ENCODE measurements at places on chromosomes 12 and 14.
A peak's percentile ranks its signal among the peaks of the same experiment; 100 is the strongest.

- no peak for DNase-seq
Measured at GRCh38 chr12:96864335-96864734, 42.7 kb upstream of the NEDD1 start.

DNA sequence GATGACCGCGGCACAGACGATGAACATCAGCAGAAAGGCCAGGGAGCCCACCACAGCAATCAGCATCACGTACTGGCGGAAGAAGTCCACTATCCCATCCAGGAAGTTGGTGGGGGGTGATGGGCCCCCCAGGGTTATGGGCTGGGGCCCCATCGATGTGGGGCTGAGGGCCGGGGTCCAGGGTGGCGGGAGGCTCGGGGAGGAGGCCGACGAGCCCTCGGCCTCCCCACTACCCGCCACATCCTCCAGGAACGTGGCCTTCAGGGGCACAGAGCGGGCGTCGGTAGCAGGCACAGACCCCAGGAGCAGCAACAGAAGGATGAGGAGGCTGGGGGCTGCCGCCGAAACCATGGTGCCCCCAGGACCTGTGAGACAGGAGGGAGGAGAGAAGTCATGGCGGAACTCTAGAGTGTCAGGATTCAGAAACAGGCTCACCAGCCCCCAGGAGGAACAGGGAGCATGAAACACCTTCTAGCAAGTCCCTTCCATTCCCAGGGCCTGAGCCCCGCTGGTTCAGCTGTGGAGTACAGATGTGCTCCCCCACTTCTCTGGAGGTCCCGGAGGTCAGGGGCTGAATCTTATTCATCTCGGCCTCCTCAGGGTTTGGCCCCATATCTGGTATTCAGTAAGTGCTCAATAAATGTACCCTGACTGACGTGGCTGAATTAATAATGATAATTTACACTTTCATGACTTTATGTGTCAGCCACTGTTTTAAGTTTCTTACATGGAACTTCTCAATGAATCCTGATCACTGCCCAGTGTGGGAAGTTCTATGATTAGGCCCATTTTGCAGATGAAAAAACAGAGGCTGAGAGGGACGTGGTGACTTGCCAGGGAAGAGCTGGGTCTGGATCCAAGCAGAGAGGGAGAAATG is 5.6 kb downstream of the TMEM119 start:
- no peak for DNase-seq

GRCh38 chr14:92323011-92323915 is at the start of gene SLC24A4:
Gene SLC24A4, plus strand, starts transcription at chr14:92323165. Its CDS starts 666 bp downstream, at chr14:92323831.
- DNase-seq: peak; percentile 27

DNA sequence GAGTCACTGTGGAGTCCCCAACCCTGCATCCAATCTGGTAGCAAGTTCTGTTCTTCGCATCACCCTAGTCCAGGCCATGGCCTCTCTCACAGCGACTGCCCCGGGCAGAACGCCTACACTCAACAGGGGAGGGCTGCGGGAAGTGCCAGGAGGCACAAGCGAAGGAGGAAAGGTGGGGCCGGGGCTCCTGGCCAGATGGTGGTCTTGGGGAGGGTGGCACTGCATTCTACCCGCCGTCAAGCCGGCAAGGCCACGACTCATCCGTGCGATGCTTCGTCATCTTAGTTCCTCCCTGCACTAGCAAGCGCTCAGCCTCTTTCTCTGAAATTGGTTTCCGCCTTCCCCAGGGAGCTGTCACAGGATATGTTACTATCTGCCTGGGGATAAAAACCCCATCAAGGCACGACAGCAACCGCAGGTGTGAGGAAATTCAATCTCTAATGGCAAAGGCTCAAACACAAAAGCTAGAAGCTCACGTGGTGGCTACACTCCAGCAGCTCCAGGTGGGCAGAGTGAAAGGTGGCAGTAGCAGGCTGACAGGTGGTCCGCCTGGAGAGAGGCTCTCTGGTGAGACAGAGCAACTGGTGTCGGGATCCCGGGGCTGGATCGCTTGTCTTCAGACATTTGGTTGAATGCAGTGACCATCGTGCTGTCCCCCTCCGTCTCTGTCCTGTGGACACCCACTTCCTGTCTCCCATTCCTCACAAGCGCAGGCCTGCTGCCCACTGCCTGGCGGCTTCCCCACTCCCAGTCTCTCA is 34.1 kb downstream of the ACADS start:
- no peak for DNase-seq

GRCh38 chr12:53005215-53005985 is 856 bp upstream of the EIF4B start:
- DNase-seq: peak; percentile 2

GRCh38 chr12:99498756-99499155 is 148.8 kb upstream of the GARIN6 start:
- DNase-seq: no peak

- no peak for DNase-seq
Measured at GRCh38 chr12:123421314-123421713, 15.2 kb downstream of the RILPL2 start.

DNA sequence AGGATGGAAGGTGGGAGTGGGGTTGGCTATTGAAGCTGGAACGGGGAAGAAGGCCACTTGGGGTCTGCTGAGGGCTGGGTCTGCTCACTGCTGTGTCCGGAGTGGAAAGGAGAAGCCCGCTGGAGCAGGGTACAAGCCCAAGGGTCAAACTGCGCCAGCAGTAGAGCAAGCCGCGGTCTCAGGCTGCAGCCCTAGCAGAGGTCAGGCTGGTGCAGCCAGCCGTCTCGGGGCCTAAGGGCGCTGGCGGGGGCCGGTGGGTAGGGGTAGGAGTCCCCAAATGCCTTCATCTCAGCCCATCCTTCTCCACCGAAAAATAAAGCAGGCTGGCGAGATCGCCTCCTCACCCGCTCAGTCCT is 718 bp upstream of the JDP2 start:
- no peak for DNase-seq

DNA sequence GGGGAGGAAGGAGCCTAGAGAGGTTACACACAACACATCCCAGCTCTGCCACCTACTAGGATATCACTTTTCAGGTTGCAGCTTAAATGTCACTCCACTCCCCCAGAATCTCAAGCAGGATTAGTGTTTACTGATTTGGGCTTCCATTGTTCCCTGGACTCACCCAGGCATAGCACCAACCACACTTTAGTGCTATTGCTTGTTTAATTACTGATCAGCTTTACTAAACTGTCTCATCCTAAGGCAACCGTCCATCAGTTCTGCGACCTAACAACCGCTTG is 6.1 kb upstream of the KRT18 start:
- no peak for DNase-seq

GRCh38 chr12:996881-997280 is 5.9 kb downstream of the ERC1 start:
- no peak for DNase-seq

GRCh38 chr14:23442721-23443356 is 7.4 kb upstream of the MYH7 start:
- no peak for DNase-seq

DNA sequence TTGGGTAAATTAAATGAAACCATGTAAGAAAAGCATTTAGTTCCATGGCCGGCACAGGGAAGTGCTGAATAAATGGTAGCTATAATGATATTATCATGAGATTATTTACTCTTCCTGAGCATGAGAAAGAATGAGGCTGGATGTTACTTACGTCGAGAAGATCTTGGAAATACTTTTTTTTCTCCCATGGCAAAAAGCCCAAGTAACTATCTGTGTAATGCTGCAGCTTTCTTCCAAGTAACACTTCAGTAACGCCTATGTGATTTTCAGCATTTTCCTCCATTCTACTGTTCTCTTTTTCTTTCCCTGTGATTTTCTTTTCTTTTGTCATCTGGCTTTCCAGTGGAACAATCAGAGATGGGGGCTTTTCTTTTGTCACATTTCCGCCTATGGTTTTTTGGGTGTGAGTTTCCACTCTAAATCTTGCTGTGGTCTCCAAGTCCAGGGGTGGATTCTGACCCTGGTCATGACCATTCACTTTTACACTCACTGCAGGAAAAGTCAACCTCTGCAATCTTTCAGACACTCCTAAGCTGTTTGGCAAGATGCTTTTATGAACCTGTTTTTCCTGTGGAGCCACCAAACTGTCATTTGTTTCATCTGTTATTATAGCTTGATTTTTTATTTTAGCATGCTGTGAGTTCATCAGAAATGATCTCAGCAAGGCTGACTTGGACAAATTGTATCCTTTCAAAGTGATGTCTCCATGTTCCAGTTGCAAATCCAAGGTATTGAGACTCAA is 25.0 kb upstream of the SYCP3 start:
- DNase-seq: no peak

DNA sequence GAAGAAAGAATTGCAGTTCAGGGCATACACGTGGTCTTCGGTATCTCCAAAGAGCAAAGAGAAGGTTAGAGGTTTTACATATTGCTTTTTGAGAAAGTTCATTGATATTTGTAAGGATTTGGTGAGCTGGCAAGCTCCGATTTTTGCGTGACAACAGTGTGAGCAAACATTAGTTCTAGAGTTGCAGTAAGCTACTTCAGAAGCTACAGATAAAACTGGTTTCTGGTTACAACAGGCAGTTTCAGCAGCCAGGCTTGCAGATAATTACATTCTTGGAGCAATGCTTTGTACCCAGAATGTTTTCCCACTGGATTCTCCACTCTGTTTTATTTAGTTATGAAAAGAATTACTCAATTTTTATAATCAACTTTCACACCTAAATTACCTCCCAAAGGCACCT is 28.2 kb downstream of the KLRK1 start:
- no peak for DNase-seq

DNA sequence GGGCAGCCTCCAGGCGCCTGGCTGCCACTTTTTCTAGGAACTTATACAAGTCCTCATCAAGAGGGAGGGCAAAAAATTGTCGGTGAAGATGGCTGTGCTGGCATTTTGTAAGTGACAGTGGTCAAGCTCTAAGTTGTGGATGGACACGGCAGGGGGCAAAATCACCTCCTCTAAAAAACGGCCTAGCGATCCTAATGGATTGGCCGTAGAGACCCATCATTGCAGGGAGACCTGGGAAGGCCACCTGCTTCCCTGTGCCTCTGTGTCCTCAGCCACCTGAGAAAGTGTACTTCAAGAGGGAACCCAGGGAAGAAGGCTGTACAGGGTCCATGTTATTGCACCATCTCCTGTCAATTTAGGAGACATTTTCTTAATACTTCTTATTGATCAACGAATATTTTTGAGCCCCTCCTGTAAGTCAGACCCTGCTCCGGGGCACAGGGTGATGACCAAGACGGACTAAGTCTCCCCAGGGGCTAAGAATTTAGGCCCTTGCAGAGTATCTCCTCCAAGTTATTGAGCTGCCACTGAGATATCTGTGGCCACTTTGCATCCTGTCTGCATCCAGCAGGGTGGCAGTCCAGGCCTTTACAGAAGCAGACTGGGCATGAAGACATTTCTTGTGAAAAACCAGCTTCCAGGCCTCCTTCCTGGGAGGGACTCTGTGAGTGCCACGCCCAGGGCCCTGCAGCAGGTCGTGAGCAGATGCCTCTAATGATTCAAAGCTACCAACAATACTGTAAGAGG is 40.5 kb downstream of the PSMA6 start:
- no peak for DNase-seq

- DNase-seq: no peak
Measured at GRCh38 chr12:115227137-115227615, 543.2 kb upstream of the TBX3 start.

DNA sequence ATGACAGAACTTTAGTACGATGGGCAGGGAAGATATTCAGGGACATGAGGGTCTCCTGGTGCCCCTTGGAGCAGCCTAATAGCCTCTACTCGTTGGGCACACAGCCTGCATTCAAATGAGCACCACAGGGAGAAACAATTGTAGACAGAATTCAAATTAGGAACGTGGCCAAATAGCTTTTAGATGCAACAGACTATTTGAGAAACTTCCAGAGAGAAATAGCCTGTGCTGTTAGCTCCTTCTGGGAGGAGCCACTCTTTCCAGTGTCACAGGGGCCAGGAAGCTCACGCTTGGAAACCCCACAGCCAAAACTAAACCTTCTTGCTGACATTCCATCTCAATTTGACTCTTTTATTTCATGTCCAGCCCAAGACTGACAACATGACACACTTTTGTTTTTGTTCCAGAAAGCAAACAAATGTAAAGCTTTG is 114.5 kb downstream of the RPAP3 start:
- no peak for DNase-seq

GRCh38 chr12:46124848-46125619 is 134.7 kb upstream of the SCAF11 start:
- DNase-seq: peak; percentile 77

GRCh38 chr12:7434670-7435069 is 9.3 kb downstream of the CD163L1 start:
- DNase-seq: no peak

DNA sequence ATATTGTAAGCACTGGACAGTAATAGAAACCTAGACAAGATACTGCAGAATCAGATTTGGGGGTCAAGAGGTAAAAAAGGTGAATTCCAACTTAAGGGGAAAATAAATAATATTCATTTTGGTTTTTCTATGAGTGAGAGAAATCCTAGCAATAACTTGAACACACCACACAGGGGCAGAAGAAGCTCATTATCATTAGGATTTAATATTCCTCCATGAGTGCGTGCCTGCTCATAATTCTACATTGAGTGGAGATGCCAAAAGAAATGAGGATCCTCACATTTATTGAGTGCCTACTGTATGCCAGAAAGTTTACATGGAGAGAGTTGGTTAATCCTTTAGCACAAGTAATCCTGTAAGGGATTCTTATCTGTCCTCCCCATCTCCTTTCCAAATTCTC is 40.5 kb upstream of the C14orf132 start:
- DNase-seq: no peak

DNA sequence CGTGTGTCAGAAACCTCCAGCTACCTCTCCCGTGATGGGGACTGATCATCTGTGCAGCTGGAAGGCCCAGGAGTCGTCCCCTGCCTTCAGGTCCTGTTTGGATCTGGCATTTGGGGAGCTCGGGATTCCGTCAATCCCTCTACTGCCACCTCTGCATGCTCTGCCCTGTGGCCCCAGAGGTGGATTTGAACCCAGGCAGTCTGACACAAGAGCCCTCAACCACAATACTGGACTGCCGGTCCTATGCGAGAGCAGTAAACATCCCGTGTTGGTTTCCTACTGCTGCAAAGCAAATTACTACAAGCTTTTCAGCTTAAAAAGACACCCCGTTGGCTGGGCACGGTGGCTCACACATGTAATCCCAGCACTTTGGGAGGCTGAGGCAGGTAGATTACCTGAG is 121.9 kb upstream of the FKBP4 start:
- DNase-seq: no peak

DNA sequence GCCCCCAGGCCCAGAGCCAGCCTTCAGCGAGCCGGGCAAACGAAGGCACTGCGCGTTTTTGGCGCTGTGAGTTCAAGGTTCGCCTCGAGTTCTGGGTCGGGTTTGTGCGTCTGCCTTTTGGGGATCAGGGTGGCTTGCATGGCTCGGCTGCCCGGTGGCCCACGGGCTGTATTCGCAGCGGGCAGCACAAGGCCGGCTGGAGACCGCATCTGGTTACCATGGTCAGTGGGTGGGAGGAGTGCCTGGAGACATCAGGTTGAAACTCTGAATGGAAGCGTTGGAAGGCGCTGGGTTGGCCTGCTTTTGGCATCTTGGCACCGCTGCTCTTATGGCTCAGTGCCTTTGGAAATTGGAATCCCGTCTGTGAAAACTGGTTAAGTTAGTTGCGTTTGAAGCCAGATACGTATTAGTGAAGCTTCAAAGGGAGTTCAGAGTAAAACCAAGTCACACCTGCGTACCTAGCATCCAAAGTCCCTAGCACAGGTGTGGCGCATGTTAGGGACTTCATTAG is 50.9 kb downstream of the SNAPC1 start:
- no peak for DNase-seq

GRCh38 chr12:108747563-108747962 is 16.2 kb upstream of the CORO1C start:
- no peak for DNase-seq
